Cardiac fibroblast (primary cell): ENCODE measurements at places on chromosomes 6 and 20.

GRCh38 chr20:8901237-8902025 lies 167.5 kb upstream of the PLCB4 start:
- no peak for DNase-seq

DNA sequence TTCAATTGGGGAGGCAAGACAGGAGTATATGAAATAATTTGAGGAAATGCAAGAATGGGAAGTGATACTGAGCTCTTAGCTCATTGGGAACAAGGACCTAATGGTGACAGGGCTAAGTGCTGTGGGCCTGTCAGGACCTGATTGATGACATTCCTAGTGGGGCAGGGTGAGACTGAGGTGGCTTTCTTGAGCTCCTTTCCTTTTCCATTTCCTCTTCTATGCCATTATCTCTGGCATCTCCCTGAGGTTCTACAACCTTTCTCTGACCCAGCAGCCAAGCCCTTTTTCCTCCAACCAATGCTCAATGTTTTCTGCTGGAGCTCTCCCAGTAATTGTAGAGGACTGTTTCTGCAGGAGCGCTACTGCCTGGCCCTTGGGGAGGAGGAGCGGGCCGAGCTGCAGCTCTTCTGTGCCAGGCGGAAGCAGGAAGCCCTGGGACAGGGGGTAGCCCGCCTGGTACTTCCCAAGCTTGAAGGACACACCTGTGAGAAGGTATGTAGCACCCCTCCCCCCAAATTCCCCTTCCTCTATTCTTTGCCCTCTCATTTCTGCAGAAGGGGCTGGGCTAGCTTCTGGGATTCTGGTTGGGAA lies 2.8 kb upstream of the TOMM6 start:
- DNase-seq: no peak

GRCh38 chr6:150410399-150410798 lies 41.6 kb downstream of the IYD start:
- no peak for DNase-seq

DNA sequence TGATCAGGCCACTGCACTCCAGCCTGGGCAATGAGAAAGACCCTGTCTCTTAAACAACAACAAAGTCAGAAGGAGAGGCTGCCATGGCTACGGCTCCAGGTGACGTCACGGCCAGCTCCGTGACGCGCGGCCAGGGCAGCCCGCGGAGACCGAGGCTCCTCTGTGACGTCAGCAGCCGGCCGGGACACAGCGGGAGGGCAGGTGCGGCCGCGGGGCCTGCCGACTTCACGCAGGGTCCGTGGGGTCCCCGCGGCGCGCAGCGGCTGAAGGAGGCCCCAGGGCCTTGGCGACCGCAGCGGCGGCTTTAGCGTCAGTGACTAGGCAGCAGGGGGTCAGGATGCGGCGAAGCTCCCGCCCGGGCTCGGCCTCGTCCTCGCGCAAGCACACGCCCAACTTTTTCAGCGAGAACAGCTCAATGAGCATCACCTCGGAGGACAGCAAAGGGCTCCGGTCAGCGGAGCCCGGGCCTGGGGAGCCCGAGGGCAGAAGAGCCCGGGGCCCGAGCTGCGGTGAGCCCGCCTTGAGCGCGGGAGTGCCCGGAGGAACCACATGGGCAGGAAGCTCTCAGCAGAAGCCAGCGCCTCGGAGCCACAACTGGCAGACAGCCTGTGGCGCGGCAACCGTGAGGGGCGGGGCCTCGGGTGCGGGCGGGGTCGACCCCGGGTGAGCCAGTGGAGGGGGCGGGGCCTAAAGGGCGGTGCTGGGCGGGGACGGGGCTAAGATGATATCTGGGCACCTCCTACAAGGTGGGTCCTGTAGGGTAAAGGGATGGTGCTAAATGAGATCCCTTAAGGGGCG lies at the start of gene SPAG4:
Gene SPAG4, plus strand, starts transcription at position 163 of the 798 bp plus-strand sequence. Its CDS starts 175 bp downstream, at position 338.
- no peak for DNase-seq

- no peak for DNase-seq
Observed at GRCh38 chr6:16698997-16699868, 62.0 kb downstream of the ATXN1 start.

GRCh38 chr20:16390991-16391390 lies 182.3 kb downstream of the KIF16B start:
- DNase-seq: no peak

DNA sequence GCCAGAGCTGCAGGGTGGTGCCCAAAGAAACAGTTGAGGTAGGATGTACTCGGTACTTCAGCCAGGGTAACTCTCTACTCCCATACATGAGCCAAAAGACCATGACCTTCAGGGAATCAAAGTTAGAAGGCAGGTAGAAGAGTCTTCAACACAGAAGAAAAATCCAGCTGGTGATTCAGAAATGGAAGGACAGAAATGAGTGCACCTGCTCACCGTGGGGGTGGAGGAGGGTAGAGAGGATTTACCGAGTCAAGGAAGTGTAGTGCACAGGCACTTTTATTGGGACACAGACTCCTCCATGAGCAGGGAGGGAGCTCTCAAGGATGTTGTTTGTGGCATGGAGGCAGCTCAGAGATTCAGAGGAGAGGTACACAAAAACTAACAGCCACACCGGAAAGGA lies 330.3 kb upstream of the PRDM1 start:
- DNase-seq: no peak

DNA sequence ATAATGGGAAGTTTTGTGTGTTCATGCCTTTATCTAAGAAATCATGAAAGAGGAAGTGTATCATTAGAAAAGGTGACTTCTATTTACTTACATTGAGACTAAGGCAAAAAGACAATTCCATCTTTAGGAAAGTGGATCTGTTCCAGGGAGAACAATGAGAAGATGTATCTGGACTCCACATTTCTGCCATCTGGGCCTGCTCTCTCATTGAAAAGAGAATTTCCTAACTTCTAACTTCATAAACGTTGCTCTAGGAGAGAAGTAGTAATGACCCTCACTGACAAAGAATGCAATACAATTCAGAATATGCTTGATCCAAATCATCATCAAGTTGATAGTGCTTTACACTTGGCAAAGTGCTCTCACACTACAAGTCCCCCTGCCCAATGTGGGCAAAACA lies 294.2 kb downstream of the OGFRL1 start:
- no peak for DNase-seq

GRCh38 chr20:11738852-11739251 lies 178.8 kb upstream of the BTBD3 start:
- no peak for DNase-seq

DNA sequence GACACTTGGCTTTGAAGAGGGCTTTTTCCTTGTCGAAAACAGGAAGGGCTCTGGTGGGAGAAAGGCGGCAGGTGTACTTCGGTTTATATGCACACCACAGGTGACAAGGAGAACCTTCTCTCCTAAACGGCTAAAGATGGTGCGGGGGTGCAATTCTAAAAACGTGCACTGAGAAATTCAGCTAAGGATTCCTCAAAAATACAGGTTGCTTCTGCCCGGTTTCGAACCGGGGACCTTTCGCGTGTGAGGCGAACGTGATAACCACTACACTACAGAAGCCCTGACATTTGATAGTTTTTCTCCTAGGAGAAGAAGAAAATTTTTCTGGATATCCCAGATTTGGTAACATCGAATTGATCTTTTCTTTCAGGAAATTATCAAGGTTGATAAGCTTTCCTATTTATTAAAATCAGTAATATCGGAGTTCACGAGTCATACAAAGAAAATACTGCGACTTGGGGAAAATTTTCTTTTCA lies 32.0 kb downstream of the POM121L2 start:
- peak; percentile 51 for DNase-seq

DNA sequence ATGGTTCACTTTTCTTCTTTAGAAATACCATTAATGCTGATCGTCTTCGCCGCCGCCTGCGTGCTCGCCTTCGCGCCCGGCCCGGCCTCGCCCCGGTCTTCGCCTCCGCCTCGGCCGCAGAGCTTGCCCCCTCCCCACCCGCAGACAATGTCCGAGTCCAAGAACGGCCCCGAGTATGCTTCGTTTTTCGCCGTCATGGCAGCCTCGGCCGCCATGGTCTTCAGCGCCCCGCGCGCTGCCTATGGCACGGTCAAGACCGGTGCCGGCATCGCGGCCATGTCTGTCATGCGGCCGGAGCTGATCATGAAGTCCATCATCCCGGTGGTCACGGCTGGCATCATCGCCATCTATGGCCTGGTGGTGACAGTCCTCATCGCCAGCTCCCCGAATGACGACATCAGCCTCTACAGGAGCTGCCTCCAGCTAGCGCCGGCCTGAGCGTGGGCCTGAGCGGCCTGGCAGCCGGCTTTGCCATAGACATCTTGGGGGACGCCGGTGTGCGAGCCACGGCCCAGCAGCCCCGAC lies 4.8 kb upstream of the PRPH2 start:
- DNase-seq: peak; percentile 26
